Activated CD4-positive, alpha-beta T cell treated with anti-CD3 and anti-CD28 coated beads, Interleukin-2, amount 50 U/mL, for 48 hours (primary cell): ENCODE measurements at places on chromosomes 3 and 15.

DNA sequence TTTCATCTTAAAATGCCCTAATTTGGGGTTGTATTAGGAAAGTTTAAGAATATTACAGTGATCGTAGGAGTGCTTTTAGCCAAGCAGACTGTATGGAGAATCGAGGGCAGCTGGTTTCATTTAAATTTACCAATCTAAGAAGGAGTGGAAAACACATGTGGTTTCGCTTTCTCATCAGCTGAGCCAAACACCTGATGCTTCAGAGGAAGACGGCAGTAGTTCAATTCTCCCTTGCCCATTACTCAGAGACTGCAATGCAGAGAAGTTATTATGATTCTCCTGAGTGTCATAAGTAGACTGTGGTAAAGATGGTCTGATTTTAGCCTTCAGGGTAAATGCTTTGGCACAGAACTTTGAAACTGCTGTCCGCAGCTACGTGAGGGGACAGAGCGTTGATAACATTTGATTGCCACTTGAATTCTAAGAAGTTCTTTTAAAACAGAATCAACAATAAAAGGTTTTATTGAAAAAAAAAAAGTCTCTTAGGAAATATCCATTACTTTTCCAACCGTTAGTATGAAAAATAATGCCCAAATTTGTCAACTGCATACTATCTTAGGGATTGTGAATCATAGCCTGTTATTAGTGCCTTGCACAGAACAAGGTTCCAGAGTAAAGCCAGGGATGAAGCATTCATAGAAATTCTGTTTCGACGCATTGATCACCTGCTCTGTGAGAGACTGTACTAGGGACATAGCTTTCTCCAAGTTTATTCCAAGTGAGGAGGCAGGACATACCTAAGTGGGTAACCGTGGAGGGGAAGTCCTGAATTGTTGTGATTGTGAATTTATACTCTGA is 25.6 kb downstream of the LYSMD4 start:
- no peak for DNase-seq

DNA sequence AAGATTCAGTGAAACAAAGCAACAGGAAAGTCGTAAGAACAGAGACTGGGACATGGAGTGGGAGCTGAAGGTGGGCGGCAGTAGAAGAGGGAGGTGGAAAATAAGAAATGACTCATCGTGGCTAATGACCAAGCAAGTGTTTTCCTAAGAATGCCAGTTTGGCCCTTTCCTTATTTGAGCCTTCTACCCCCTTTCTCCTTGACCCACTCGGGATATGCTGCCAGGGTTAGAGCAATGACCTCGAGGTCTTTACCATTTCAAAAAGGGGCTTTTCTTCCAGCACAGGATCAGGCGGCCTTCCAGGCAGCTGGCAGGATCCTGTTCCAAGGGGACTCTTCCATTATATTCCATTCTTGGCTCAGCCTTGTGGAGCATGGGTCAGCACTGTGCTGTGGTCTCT is 241.1 kb downstream of the RYR3 start:
- DNase-seq = no peak

- DNase-seq = no peak
Observed at GRCh38 chr3:115927197-115927596, 303.9 kb downstream of the GAP43 start.

DNA sequence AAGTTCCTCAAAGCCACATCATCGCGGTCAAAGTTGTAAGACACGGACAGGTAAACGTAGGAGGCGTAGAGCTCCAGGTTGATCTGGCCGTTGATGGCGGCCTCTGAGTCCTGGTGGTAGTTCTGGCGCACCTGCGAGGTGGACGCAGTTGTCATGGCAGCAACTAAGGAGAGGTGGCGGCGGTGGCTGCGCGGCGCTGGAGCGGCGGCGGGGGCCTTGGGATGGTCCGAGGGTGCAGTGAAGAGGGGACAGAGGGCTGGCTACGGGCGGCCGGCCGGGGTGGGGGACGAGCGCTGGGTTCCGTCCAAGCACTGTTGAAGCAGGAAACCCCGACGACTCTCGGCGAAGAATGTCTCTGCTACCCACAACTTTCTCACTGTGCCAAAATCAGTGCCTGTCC is 38.9 kb downstream of the RAB7A start:
- DNase-seq = no peak

DNA sequence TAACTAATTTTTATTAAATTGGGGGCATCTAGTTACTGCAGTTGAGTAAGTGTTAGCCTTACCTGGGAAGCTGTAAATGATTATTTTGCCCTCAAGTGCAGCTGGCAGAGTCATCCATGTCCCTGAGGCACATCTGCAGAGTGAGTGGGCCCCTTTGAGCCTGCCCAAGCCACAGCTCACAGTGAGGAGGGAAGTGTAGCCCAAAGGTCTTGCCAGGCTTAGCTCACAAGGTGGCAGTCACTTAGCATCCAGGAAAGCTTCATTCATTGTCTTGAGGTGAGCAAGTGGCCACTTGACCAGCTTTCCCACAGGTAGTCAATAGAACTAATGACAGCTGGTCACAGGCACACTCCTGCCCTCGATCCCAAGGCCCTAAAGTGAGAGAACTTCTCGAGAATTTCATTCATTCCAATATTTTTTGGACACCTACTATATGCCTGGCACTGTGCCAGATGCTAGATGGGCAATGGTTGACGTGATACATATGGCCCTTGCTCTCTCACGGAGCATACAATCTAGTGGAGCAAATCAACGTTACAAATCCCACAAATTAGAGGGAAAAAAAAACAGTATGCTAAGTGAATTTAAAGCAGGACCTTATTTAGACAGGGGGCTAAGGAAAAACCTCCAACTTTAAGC is 163.3 kb upstream of the IL12A start:
- DNase-seq = no peak

DNA sequence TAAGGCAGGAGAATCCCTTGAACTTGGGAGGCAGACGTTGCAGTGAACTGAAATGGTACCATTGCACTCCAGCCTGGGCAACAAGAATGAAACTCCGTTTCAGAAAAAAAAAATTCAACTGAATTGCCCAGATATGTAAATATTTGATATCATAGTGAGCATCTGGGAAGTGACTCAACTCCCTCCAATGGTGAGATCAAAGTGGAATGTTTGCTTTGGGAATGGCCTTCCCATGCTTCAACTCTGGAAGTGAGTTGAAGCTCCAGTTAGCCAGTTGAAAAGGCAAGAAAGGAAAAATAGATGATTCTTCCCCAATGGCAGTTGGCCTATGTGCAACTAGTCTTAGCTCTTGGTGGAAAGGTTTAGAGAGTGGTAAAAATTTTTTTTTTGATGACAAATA is 131.6 kb upstream of the CMC1 start:
- DNase-seq = no peak

DNA sequence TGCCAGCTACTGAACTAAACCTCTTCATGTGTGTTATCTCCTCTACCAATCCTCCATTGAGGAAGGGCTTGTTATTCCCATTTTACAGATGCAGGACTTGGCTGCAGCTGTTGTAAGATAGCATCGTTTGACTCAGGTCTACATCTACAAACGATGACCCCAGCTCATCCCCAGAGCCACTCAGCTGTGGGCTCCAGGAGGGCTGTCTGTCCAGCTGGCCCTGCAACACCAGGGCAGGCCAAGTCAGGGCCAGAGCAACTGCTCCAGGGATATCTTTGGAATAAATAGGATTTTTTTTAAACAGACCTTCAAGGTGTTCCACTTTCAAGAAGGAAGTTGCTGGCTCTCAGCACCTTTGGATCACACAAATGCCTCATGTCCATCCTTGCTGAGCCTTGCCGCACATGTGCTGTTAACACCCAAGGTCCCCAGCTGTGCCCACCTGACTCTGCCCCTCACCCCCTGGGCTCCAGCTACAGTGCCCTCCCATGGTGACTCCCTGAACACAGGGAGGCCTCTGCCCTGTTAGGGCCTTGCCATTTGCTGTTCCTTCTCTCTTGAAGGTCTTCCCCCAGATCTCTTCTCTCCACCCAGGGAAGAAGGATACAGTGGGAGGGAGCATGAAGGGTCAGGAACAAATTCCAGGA is 31.0 kb downstream of the ALDH1L1 start:
- no peak for DNase-seq

DNA sequence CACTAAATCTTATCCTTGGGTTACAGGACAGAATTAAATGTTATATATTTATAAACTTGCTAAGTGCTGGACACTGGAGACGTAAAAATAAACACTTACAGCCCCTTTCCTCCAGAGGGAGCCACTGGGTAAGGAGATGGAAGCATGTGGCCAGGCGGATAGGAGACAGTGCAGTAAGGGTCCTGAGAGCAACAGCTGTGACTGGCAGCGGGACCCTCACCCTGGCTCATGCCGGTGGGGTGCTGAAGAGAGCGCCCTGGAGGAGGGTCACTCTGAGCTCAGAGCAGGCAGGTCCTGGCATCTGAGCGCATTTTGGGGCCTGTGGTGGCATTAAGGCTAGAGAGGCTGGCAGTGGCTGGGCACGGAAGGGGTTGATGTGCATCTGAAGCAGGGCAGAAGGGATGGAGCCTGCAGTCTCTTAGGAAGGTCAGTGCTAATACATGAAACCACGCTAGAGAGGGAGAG is 16.0 kb downstream of the SEC61A1 start:
- DNase-seq = peak; percentile 26

DNA sequence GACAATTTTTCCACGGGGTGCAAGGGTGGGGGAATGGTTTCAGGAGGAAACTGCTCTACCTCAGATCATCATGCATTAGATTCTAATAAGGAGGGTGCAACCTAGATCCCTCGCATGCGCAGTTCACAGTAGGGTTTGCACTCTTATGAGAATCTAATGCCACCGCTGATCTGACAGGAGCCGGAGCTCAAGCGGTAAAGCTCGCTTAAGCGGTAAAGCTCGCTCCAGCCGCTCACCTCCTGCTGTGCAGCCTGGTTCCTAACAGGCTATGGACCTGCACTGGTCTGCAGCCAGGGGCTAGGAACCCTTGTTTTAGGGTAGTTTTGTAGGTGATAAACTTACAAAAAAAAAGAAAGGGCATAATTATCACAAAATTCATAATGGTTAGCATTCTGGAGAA is 53.9 kb upstream of the RYR3 start:
- DNase-seq = no peak

DNA sequence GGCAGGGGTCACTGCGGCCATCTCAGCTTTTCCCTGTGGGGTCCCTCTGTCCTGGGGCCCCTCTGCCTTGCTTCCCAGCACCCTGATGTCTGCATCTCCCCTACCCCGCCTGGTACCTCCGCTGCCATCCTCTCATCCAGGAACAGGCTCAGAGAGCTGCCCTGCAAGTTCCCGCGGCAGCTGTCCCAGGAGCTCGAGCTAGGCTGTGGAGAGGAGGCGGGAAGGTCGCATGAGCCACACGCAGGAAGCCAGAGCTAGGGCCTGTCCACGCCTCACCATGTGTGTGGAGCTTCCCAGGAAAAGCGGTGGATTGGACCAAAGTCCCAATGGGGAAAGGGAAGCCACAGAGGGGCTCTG is 12.5 kb downstream of the PLA2G4B start:
- DNase-seq = no peak

DNA sequence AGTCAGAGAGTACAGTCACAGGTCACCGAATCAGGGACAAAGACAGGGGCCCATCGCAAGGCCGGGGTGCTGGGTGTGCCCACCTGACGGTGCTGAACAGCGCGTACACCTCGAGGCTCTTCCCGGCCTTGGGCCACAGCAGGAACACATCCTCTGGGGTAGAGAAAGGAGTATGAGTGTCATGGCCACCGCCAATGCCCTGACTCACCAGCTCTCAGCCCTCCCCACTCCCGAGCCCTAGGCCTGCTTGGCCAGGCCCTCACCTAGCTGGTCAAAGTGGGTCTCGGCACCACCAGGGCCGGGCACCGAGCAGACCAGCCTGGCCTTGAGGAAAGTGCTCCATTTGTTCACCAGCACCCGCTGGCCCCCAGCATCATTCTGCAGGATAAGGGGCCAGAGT is 4.2 kb downstream of the SEMA3G start:
- DNase-seq = no peak

- DNase-seq = no peak
Observed at GRCh38 chr3:72009851-72010443, 225.0 kb upstream of the PROK2 start.

- no peak for DNase-seq
Observed at GRCh38 chr3:98985431-98985830, 83.9 kb upstream of the DCBLD2 start.

DNA sequence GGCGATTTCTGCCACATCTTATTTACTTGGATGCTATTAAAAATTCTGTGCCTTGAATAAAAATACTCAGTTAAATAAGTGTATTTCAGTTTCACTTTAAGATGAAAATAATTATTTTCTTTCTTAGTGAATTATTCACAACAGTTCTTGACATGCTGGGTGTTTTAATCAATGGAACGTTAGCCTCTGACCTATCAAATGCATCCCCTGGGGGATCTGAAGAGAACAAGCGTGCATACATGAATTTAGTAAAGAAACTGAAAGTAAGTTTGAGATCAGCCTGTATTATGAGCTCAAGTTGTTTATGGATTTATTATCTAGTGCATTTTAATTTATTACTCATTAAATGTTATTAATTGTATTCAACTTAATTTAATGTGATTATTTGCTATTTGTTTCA is 597 bp downstream of the P2RY12 start:
- no peak for DNase-seq

GRCh38 chr15:85318048-85318731 is 62.2 kb upstream of the AKAP13 start:
- no peak for DNase-seq

DNA sequence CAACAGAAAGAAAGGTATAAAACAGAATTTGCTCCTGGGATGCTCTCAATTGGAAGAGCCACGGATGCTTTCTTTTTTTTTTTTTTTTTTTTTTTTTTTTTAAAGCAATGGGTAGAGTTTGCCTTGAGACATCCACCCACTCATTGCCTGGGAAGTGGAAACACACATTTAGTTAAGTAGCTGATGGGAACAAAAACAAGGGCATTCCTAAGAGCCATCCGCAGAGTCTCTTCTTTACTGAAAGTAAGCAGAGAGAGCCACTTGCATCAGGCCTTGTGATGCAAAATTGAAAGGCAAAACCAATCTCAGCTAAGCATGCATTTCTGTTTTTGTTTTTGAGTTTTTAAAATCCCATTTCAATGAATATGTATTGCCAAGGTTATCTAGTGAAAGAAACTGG is 787.9 kb upstream of the LMCD1 start:
- DNase-seq = no peak

DNA sequence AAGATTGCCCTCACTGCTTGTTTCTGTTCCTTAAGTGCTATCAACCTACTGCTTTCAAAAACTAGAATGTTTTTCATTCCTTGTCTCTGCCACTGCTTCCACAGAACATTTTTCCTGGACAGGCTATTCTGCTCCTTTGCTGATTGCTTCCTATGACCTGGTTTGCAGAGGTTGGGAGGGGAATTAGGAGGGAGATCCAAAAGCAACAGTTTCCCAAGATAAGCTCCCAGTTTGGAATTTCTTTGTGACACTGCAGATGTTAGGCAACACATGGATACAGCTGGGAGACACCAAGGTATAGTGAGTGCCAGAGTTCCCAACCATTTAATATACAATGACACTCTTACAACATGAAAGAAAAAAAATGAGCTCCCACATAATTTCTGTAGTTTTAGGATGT is 1036.5 kb downstream of the ROBO2 start:
- no peak for DNase-seq

GRCh38 chr3:56917361-56918110 is 115.8 kb upstream of the ARHGEF3 start:
- no peak for DNase-seq

DNA sequence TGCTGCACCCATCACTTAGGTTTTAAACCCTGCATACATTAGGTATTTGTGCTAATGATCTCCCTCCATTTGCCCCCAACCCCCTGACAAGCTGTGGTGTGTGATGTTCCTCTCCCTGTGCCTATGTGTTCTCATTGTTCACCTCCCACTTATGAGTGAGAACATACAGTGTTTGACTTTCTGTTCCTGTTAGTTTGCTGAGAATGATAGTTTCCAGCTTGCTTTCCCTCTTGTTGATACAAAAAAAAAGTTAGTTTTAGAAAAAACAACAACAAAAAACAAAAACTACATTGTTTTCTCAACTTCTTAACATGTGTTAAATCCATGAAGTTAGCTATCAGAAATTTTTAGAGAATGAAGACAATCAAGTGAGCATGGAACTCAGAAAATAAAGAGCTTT is 953.0 kb downstream of the VGLL3 start:
- DNase-seq = no peak
